ENCODE measurements at places on chromosomes 2 and 18.

GRCh38 chr2:189834059-189834458, 49.8 kb downstream of the PMS1 start:
- DNase-seq = no peak

DNA sequence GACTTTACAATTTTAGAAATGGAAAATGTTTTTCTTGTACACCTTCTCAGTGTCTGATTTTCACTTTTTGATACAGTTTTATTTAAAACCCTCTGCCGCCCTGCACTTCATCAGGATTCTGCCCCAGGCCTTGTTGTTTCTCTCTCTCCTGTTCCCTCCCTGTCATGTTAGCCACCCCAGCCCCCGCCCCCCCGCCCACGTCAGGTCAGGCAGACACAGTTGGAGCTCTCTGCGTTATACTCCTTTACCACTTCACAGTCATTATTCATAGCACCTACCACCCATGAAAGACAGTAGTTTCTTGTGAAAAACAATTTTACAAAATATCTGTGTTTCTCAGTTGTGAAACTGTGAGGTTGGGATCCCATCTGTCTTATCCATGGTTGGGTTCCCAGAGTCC, 21.5 kb downstream of the ADNP2 start:
- no peak for DNase-seq

GRCh38 chr2:147568109-147568508, 276.7 kb upstream of the ACVR2A start:
- DNase-seq = no peak

- no peak for DNase-seq
Observed at GRCh38 chr2:236642584-236643291, 73.1 kb downstream of the ACKR3 start.

GRCh38 chr2:97662386-97662894, 1.4 kb downstream of the ACTR1B start:
- DNase-seq = peak; percentile 77

DNA sequence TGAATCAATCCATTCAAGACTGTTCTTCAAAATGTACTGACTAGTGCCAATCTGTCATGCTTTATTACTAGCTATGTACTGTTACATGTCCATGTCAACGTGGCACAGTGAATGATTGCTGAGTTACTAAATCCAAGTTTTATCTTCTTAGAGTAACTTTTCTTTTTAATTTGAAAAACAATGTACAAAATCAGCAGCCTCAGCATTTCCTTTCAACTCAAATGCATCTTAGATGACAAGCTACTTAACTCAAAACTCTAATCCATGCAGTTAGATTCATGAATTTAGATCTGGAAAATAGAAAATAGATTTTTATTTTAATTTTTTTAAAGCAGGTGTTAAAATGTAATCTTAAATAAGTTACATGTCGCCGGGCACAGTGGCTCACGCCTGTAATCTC, 174.2 kb downstream of the CAPN13 start:
- no peak for DNase-seq

GRCh38 chr2:58739033-58739432, 497.9 kb upstream of the FANCL start:
- no peak for DNase-seq

- no peak for DNase-seq
Observed at GRCh38 chr2:101430156-101430555, 42.9 kb upstream of the CREG2 start.

DNA sequence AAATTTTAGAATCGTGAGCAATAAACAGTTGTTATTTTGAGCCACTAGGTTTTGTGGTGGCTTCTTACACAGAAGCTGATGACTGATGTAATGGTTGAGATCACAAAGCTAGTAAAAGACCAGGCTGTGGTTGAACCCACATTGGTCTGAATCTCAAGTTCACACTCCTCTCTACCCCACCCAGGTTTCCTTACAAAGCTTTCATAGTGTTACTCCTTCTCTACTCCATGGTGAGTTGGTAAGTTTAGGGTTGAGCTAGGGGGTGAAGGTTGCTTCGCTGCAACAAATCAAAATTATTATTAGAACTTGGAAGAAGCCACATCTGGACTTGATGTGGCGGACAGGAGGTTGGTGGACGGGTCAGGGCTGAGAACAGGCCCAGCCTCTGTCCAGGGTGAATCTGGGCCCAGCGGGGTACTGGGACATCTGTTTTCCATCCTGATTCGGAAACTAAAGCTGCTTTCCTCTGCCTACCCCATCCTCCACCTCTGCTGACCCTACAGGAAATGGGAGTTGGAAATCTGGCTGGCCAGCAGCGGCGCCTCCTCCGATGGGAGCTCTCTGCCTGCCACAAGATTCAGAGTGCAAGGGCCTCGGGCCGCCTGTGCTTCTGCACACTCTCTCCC, 86.3 kb downstream of the ZFP36L2 start:
- DNase-seq = peak; percentile 51

DNA sequence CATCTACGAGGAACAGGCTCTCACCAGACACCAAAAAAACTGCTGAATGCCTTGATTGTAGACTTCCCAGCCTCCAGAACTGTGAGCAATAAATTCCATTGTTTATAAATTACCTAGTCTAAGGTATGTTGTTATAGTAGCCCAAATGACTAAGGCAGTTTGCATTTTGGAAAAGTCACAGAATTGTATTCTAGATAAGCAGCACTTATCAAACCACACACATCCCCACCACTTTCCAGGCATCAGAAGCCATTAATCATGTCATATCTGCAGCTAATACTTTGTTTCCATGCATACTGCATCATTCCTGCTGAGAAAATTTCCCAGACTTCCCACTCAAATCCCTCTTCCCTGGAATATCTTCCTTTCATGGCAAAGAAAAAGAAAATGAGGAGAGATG, 187.2 kb downstream of the INO80D start:
- DNase-seq = no peak

- no peak for DNase-seq
Observed at GRCh38 chr2:138496096-138496651, 5.4 kb upstream of the SPOPL start.

GRCh38 chr2:227020416-227020815, 143.6 kb downstream of the COL4A4 start:
- DNase-seq = no peak

GRCh38 chr18:2302628-2303516, 268.4 kb downstream of the METTL4 start:
- DNase-seq = no peak

- peak; percentile 83 for DNase-seq
Observed at GRCh38 chr2:72993147-72993932, 76.0 kb downstream of the EMX1 start.

DNA sequence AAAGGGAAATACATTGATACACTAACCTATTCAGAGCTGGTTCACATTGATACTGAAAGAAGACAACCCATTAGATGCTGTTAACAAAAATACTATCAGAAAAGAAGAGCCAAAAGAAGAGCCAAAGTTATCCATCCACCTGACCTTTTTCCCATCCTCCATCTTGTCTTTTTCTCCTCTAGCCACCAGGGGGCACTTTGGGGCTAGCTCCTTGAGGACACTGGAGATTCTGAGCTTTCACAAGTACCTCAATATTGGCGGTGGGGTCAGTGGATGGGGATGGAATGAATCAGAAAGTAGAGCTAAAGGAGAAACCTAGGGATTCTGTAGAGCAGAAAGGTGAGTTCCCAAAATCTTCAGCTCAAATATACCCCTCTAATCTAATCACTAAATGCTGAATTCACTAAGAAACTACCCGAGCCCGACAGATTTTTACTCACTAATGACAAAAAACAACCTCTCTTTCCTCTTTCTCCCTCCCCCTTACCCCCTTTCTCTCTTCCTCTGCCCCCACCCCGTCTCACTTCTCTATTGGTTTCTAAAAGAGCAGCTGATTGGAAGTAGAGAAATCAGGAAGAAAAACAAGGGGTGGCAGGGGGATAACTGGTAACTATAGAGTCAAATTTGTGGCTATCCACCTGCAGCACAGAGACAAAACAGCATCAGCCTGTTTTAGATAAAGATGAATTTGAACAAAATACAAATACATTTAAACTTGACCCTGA, 203.3 kb downstream of the TCF4 start:
- DNase-seq = peak; percentile 19

GRCh38 chr2:224252631-224253030, 149.3 kb downstream of the FAM124B start:
- DNase-seq = no peak

GRCh38 chr2:124967325-124967724, 942.2 kb downstream of the CNTNAP5 start:
- DNase-seq = no peak

DNA sequence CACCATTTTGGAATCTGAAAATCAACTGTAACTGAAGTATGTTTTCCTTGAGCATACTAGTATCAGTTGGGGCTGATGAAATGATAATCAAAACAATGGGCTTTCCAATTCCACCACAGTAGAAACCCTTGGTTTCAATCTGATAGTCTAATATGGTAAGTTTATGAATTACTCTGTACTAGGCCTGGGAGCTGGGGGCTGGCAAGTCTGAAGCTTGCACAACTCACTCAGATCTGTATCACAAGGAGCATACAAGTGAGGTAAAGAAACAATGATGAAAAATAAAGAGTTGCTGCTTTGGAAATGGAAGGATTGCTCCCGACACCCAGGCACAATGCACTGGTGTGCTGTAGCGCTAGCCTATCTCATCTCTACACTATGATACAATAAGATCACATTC, 19.4 kb downstream of the ZEB2 start:
- no peak for DNase-seq

DNA sequence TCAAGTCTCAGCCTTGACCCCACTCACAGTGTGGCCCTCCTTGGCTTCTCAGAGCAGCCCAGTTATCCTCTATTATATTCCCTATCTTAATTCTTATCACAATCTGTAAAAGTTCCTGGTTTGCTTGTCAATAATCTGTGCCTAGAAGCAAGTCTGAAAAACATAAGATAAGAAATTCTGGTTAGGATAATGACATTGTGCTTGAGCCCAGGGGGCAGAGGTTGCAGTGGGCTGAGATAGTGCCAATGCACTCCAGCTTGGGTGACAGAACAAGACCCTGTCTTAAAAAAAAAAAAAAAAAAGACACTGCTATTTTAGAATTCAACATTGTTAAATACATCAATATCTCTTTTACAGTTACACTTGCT, 63.9 kb downstream of the TMEM131 start:
- no peak for DNase-seq

GRCh38 chr2:232416521-232417470, 10.2 kb downstream of the ALPG start:
- DNase-seq = no peak

- DNase-seq = no peak
Observed at GRCh38 chr2:127074358-127074757, 32.6 kb downstream of the BIN1 start.

DNA sequence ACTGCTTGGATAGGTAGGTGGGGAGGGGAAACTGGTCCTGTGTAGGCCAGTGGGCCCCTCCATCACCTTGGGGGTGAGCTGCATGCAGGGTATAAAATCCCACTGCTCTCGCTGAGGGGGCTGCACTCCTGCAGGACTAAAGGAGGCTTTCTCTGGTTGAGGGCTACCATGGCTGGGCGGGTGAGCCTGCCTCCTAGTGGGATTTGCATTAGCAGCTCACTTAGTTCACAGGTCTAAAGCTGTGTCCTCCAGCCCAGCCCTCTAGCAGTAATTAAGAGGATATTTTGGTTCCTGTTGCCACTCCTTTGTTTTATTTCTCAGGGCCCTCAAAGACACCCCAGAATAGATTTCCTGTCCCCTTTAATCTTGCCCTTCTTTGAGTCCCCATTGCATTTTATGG, 24.6 kb downstream of the TMEM127 start:
- peak; percentile 6 for DNase-seq

DNA sequence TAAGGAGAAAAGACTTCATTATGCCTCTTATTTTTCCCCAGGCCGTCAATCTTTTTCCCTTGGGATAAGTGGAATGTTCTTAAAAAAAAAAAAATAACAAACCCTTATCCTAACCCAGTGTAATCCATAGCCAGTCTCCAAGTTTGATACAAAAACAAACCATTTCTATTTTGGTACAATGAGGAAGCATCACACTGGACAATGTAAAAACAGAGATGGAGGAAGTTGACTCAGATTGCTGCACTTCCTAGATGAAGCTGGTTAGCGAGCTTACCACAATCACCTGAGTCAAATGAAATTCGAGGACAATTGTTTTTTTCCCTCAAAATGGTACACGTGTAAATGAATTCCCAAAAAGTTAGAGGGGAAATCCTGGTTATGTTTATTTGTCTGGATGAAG, 259.7 kb downstream of the TCF4 start:
- DNase-seq = no peak

GRCh38 chr18:49827996-49828395, 14.7 kb upstream of the ACAA2 start:
- no peak for DNase-seq

DNA sequence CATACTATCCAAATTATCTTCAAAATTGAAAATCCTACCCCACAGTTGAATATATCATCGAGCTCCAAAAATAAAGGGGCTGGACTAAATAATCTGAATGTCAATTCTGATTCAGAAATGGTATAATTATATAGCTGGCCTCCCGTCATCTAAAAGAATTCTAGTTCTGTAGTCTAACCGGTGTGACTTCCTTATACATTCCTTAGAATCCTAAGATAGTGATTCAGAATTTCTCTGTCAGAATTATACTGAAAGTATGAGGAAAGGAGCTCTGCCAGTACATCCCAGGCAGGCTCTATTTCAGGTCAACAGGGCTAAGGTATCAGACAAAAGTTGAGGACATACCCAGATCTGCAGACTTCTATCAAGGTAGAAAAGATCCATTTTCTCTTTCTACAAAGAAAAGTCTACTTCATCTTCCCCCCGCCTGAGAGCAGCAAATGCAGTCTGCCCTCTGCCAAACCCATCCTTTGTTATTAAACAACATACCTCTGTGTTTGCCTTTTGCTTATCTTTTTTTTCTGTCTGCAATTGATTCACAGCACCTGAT, 128.5 kb downstream of the METTL4 start:
- no peak for DNase-seq

DNA sequence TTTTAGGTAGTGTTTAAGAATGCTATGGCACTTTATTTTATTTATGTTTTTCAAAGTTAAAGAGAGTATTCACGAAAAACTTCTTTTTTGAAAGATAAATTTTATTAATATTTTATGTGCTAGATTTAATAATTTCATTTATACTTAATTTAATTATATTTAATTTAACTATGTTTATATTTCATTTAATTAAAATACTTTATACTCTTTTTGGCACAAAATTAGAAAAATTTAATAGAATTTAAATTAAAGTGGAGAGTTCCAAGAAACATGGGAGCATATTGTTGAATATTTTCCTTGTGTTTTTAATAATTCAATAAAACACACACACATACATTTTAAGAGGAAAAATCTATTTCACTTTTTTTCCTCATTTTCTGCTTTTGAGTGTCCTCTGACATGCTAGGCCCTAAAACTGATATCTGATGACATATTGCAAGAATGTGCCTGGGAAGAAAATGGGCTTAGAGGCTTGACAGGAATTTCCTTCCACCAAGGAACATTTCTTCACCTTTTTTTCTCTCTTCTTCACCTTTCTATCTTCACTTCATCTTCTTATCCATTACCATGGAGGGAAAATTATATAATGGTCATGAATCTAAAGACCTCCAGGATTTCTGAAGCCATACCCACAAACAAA, 15.4 kb downstream of the ARHGAP28 start:
- DNase-seq = no peak

GRCh38 chr2:100520224-100520623, 42.6 kb upstream of the PDCL3 start:
- DNase-seq = no peak

GRCh38 chr2:29817801-29818680, 103.3 kb downstream of the ALK start:
- no peak for DNase-seq

- no peak for DNase-seq
Observed at GRCh38 chr18:7201096-7201495, 29.8 kb upstream of the LRRC30 start.

All from GM13977 (cell line).